Islet precursor cell (in vitro differentiated cells): ENCODE measurements at places on chromosomes 2 and 18.

DNA sequence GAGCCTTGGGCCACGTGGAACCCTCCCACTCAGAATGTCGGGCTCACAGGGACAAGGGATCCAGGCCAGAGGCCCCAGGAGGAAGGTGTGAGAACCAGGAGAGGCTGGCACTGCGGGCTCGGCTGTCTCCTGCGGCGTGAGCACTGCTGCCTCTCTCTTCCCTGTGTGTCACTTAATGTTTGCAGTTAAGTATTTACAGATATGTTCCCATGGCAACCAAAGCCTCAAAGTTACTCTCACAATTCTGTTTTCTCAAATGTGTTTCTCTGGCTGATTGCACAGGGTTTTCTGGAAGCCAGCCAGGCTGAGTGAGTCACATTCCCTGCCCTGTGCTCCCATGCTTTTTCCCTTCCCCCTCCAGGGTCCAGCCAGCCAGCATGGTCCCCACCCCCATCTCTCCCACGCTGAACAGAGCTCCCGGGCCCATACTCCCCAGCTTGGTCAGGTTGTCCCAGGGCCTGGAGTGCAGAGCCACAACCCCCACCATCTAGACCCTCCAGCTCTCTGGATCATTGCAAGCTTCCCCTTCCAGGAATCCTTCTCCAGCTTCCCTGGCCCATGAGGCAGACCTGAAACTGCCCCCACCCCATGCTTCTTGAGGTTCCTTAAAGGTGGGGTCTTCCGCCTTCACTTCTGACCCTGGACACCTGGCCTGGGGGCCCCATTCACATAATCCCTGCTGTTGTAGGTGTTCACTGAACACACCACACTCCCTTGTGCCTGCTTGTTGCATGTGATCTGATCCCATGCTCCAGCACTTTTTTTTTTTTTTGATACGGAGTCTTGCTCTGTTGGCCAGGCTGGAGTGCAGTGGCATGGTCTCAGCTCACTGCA is 265.9 kb downstream of the CELF4 start:
- peak; percentile 90 for DNase-seq

DNA sequence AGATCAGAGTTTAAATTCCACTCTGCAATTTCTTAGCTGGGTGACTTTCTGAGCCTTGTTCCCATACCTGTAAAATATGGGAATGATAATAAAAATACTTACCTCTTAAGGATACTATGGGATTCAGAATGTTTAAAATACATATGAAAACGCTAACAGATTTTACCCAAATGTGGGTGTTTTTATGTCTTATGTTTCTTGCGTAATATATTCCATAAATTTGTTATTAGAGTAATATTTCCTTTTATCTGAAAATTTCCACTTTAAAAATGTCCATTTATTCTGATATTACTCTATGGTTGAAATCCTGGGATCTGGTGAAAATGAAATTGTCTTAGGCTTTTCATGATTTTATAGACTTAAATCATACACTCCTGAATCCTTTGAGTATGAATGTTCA is 45.5 kb downstream of the MAPRE2 start:
- no peak for DNase-seq

- peak; percentile 56 for DNase-seq
These were observed 36.7 kb downstream of the DYNC1I2 start for GRCh38 chr2:171723716-171724683.

DNA sequence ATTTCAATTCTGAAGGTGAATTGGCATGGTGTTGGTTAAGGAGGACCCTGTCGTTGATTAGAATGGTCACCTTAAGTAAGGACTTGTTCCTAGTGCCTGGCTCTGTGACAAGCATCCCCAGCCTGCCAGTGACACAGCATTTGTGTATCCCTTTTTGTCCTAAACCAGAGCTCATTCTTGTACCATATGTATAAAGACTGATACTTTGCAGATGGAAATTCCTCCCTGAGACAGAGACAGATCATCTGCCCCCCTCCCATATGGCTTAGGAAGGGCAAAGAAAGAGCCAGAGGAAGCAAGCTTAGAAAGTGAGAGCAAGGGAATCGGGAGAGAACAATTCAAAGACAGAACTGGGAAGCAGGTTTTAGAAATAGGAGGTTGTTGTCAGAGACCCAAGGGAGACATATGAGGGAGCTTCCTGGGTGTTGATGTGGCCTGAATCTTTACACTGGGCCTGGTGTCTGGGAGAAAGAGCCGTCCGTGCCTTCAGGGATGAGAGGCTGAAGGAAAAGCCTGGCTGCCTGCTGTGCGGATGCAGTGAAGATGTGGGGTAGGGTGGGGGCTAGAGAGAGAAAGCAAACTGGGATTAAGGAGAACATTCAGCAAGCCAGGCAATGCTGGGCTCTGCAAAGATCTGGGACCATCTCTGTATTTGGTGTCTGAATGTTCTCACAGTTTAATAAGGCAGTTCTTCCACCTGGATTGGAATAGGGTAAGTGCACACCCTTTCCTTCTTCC is 13.2 kb upstream of the CHRNA1 start:
- peak; percentile 21 for DNase-seq

DNA sequence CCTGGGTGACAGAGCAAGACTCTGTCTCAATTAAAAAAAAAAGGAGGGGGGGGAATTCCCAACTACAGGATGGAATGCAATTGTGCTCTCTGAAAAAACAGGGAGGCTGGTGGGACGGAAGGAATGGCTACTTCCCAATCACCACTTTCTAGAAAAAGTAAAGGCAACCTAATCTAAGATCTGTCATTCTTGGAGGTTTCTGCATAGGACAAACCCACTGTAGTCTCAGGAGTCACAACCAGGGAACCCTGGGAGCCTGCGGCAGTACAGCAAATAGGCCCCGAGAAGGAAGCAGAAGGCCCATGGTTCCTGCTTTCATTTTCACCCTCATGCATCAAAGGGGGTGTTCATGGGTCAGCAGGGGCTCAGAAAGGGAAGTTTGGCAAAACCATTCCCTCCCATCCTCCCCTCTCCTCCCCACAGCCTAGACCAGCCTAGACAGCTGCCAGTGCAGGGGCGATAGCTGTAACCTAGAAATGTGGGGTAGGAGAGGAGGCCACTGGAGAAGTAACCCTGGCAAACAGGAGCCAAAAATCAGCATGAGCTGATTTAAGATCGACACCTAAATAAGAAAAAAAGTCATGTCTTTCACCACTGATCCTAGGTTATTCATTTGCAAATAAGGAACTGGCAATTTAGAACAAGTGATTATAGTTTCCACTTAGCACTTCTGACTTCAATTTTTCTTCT is 48.0 kb downstream of the TRABD2A start:
- DNase-seq: no peak

DNA sequence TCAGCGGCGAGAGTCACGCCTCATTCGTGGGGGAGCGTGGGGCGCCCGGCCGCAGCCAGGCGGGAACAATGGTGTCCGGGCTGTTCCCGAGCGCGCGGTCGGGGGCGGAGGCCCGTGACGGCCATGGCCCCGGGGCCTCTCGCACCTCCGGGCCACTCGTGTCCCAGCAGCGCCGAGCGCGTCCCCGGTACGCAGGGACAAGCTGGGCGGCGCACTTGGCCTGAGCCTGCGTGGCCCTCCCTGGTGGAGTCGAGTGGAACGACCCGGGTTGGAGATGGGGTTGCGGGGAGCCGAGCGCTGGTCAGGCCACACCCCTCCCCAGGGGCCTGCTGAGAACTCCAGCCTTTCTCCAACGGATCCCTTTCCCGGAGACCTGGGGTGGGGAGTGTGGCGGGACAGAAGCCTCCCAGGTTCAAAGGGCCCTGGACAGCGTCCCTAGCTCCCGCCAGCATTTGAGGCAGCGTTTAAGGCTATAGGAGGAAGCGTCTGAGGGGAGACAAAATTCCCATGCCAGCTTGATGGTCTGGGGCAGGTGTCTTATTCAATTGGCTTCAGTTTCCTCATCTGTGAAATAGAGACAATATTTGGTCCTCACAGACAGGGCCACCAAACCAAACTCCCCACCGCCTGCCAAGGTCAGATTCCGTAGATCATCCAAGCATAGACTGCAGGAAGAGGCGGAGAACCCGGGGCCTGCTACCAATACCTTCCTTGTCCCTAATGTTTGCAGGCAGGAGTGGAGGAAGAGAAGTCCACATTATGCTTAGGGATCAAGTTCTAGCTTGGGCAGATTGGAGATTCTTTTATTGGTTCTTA is 553 bp downstream of the CNDP2 start:
- peak; percentile 83 for DNase-seq

DNA sequence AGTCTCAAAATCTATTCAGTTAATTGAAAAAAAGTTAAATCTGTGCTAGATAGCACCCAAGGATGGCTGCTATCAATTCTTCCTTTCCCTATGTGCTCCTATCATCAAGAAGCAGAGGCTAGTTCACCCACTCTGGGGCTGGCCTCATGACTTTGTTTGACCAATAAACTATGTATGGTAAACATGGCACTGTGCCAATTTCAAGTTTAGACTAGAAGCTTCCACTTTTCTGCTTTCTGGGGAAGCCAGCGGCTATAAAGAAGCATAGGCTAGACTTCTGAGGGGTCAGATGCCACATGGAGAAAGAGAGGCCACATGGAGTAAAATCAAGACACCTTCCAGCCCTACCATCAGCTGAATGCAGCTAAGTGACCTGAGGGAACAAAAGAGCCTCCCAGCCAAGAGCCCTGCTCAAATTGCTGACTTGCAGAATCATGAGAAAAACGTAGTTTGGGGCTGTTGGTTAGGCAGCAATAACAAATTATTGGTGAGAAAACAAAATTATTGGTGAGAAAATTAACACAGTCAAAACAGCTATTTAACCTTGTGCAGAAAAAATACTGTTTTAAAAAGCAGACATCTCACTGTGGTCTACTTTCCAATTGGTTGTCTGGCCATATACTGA is 86.5 kb upstream of the SLC14A2 start:
- DNase-seq: no peak

DNA sequence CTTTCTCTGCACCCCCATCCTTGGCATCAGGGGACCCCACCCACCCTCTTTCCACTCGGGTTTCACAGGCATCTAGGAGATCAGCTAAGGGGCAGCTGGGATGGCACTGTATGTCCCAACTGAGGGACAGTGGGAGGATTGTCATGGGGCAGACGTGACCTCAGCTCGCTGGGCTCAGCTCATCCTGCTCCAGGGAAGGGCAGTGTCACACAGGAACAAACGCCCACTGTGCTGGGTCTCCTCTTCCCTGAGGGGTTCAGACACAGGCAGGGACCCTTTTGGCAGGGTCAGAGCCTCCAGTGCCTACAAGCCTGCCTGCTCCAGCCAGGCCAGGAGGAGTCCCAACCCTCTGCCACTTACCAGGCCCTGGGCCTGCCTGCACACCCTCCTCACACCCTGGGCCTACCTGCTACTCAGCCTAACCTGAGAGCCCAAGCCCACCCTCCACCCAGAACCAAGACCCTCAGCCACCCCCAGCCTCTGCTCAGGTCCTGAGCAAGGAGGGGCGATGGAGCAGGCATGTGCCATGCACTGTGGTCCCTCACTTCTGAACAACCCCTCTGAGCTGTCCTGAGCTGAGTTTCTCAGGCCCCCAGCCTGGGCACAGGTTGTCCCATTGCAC is 68.2 kb downstream of the HS1BP3 start:
- peak; percentile 51 for DNase-seq

- no peak for DNase-seq
These were observed 87.5 kb upstream of the COPS8 start for GRCh38 chr2:236998236-236998635.

- no peak for DNase-seq
These were observed 29.4 kb downstream of the KANSL3 start for GRCh38 chr2:96608469-96609455.

DNA sequence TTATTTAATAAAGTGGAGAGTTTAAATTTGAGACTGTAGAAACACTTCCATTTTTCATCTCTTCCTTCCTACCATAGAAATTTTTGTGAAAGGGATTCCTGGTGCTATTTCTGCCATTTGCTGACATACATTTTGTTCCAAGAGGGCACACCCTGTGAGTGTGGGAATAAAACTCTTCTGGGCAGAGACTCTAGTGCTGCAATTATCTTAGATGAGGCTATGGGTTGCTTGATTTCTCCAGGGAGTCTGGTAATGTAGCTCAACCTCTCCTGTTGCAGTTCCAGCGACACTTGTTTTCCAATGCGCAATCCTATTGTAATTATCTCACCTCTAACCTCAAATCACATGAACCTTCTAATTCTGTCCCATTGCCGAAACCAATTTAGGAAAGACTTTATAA is 60.1 kb upstream of the ZSWIM2 start:
- DNase-seq: no peak

- DNase-seq: no peak
These were observed 63.3 kb downstream of the KYNU start for GRCh38 chr2:142940606-142941223.

DNA sequence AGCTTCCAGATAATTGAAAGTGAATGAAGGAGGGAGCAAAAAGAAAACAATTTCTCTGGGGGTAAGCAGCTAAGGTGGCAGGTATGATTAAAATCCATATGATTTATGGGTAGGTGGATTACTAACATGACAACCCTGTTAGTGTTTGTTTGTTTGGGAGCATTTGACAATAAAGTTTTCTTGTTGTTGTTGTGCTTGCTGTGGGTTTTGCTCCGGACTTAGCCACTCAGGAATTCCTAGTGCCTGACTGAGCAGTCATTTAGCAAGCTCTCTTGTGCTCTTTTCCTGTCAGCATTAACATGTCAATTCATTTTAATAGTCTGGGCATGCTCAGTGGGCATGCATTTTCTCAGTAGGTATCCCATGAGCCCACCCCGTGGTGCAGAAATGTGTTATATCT is 674.8 kb upstream of the ZEB2 start:
- DNase-seq: no peak

DNA sequence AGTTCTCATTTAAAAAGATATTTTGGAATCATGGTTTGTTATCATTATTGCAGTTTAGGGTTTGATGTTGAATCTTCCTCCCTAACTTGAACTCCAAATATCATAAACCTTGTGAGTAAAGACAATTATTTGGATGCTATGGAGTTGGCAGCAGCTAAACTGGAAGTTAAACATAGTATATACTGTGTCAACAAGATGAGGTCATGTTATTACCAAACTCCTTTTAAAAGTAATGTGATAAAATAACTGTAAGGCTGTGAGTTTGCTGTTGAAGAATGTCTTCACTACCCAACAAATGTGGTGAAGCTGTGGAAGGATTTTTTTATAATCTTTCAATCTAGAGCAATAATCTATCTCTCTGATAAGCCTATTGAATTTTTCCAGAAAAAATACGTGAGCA is 16.0 kb downstream of the DNAH6 start:
- DNase-seq: no peak

GRCh38 chr18:63683152-63683551 is 19.6 kb upstream of the SERPINB11 start:
- peak; percentile 89 for DNase-seq

DNA sequence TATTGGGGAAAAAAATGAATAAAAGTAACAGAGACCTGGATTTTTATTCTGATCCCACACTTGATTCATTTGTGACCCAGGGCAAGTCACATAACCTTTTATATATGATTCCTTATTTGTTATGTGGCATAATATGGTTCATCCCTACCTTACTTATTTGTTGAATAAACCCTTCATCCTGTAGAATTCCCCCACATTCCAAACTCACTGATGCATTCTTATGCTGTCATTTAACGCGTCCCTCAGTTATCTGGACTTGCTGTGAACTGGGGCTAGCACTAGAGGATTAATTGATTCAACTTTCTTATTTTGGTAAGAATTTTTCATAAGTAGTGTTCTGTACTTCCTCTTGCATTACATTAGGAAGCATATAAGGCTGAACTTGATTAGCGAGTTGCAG is 384.7 kb upstream of the RAB12 start:
- no peak for DNase-seq
